ENCODE measurements at places on chromosomes 1 and 21.

DNA sequence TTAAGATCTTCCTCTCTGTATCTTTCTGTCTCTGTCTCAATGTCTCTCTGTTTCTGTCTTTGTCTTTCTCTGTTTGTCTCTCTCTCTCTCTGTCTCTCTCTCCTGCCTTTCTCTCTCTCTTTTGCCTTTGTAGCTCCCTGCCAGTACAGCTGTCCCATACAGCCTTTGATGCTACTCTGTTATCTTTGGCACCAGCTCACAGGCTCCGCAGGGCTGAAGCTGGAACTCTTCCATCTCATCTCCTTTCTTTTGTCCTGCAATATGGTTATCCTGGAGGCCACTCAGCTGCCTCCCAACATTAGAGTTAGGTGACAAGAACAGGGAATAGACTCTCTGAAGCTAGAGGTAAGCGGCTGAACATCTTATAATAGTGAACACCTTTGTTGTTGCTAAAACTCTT lies 354.3 kb upstream of the NEGR1 start:
- DNase-seq: no peak

DNA sequence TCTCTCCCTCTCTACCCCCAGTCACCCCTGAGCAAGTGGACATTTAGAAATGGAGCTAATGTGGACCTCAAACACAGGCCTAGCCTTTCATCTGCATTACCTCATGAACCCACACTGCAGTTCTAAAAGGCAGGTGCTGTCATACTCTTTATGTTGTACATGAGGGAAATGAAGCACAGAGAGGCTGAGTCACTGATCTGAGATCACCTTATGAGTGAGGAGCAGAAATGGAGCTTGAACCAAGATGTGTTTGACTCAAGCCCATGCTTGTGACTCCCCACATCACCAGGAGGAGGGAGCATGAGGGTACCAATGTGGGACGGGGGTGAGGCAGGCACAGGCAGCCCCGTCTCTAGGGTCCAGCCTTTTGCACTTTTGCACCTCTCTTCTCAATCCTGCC lies 702.8 kb downstream of the PTPRU start:
- DNase-seq: no peak

DNA sequence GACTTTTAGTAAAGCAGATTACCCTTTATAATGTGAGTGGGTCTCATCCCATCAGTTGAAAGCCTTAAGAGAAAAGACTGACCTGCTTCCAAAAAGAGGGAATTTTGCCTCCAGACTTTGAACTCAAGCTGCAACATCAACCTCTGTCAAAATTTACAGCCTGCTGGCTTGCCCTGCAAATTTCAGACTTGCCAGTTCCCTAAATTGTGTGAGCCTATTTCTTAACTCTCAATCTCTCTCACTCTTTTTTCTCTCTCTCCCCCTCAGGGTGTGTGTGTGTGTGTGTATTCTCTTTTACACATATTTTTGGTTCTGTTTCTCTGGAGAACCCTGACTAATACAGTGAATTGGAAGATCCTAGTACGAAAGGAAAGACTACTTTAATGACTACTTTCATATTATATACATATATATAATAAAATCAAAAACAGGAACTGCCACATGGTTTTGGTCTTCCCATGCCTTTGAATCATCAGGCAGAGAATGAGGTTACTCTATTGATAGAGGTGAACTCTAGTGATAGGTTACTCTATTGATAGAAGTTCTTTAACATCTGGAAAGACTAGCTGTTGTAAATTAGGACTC lies 6.4 kb downstream of the OR2C3 start:
- no peak for DNase-seq

GRCh38 chr1:6574818-6575217 lies 5.0 kb upstream of the ZBTB48 start:
- DNase-seq: no peak

DNA sequence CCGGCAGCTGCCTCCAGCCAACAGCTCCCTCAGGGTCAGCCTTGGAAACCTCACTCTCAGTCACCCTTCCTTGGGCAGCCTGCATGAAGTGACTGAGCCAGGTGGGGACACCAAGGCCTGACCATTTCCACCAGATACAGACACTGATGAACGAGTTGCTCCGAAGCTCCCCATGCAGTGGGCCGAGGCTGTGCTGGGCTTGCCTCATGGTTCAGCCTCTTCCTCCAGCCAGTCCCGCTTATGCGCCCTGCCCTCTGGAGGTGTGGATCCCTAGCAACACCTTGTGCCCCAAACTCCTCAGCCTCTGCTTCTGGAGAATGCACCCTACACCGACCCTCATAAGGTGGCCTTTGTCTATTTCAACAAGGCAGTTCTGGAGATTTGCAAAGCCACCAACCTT lies 236.0 kb downstream of the RRAGC start:
- no peak for DNase-seq

DNA sequence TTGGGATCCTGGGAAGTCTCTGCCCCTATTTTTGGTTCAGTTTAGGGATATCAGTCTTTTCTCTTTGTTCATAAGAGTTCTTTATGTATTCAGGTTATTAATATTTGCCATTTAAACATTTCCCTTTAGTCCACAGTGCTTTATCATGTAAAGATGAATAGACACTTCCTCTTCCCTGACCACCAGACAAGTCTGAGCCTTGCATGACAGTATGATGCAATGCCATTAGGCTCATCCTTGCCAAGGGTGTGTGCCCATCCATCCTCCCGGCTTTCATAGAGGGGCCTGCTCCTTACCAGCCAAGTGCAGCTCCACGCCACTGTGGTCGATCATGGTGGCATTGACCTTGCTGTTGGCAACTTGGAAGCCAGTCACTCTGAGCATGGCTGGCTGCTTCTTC lies 52.1 kb downstream of the ZSCAN20 start:
- no peak for DNase-seq

DNA sequence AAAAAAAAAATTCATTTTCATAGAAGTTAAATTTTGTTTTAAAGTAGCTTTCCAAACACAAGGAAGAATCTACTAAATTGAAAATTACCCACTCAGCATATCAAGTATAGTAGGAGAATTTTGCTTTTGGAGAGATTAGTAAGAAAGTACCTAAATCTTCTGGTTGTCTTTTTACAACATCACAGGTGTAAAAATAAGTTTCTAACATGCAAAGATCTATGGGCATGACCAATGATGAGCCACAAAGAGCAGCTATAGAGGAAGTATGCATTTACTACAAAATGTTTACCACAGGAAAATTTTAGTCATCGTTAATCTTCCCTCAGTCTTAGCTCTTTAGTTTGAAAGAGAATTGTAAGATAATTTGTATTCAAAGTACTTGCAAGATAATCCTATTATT lies 28.1 kb downstream of the ANGPTL3 start:
- no peak for DNase-seq

- DNase-seq: no peak
These were observed 6.1 kb downstream of the IPO13 start for GRCh38 chr1:43952731-43953346.

DNA sequence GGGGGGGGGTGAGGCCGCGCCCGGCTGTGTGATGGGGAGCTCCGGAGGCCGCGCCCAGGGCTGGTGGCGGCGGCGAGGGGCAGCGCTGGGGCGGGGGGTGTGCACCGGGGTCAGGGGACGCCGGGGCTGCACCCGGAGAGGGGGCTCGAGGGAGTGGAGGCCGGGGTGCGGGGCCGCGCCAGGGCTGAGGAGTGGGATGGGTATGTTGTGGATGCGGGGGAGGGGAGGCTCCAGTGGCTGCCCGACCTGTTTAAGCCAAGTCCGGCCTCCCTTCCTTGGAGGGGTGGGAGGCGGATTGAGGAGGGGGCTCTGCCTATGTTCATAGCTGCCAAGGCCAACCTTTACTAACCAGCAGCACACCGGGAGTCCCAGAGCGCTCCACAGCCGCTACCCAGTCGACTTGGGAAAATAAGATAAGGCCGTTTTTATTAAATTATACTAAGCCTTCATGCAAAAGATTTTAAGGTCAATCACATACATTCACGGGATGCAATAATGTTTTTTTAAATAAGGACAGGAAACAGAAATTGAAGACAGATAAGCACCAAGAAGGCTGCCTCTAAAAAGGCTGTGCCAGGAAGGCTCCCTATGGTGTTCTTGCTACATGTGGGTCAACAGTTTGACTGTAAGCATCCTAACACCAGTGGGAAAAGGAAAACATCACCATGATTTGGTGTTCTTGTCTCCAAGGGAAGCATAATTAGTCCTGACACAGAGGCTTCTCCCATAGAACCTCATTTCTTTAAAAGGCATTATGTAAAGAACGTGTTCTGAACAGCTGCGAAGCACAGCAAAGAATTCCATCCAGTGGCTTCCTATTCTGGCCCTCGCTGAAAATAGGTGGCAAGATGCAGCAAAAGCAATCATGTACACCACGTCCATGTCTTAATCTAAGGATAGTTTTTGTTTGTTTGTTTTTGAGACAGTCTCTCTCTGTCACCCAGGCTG lies 626 bp upstream of the HLCS start:
- no peak for DNase-seq

DNA sequence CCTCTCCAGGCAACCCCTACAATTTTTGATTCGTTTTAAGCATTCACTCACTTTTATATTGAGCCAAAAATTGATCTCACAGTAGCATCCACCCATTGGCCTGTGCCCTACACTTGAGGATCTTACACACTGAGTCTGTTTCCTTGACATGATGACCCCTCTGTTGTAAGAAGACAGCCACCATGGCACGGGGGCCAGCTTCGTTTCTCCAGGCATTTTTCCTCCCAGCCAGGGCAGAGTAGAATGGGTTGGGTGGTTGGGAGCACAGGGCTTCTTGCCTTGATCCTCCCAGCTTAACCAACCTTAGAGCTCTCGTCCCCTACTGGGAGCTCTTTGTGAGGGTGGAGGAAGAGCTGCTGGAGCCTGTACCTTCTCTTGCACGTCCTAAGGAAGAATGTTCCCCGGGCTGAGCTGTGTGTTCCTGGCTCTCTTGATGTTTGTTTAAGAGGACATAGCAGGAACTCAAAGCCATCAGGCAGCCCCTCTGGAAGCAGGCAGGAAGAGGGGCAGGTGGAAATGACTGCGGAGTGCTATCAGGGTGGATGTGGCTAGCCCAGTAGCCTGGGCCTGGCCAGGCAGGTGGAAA lies 213.2 kb upstream of the TMEM51 start:
- DNase-seq: no peak

- DNase-seq: no peak
These were observed 115.7 kb upstream of the IPO9 start for GRCh38 chr1:201713086-201713810.

GRCh38 chr21:18743531-18743930 lies 339.9 kb upstream of the TMPRSS15 start:
- no peak for DNase-seq

- no peak for DNase-seq
These were observed 3.3 kb upstream of the MTARC1 start for GRCh38 chr1:220783453-220783852.

- DNase-seq: no peak
These were observed 136.1 kb downstream of the GPATCH2 start for GRCh38 chr1:217494767-217495166.

DNA sequence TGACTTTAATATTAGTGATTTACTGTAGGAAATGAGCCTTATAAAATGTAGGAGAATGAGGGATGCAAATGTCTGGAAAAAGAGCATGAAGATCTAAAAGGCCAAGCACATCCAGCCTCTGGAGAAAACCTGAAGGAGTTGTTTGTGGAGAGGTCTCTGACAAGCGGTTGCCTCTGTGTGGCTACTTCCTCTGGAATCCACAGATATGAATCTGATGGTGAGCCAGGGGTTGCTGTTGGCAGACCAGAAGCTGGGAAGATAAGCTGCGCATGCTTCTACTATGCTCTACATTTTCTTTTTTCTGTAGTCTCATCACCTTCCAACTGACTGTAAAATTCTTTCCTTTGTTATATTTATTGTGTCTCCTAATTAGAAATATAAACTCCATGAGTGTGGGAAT lies 248.6 kb downstream of the OLFM3 start:
- DNase-seq: no peak

GRCh38 chr1:65422241-65423203 lies 2.1 kb downstream of the LEPR start:
- DNase-seq: no peak

DNA sequence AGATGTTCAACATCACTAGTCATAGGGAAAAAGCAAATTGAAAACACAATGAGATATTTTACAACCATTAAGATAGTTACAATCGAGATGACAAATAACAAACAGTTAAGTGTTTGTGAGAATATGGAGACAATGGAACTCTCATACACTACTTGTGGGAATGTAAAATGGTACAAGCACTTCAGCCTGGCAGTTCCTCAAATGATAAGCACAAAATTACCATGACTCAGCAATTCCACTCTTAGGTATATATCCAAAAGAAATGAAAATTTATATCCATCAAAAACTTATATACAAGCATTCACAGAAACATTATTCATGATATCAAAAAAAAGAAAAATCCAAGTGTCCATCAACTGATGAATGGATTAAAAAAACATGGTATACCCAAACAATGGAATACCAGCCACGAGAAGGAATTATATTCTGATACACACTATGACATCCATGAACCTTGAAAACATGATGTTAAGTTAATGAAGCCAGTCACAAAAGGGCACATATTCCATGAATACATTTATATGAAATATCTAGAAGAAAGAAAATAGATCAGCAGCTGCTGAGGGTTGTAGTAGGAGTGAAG lies 76.4 kb downstream of the EVI5 start:
- DNase-seq: no peak

DNA sequence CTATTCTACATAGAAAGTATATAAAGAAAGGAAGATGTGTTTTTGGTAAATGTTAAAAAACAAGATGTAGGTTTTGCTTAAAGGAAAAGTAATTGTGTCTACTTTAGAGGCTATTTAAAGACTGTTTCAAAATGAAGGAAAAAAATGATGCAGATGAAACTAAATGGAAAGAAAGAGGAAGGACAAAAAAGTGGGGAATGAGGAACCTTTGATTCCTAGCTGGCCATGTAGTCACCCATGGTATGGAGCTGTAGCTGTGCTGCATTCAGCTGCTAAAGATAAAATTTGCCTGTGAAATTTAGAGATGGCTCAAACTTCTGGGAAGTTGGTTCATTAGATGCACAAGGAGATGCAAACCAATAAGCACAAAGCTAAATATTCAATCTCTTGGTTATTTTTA lies 86.8 kb upstream of the SERBP1 start:
- no peak for DNase-seq

DNA sequence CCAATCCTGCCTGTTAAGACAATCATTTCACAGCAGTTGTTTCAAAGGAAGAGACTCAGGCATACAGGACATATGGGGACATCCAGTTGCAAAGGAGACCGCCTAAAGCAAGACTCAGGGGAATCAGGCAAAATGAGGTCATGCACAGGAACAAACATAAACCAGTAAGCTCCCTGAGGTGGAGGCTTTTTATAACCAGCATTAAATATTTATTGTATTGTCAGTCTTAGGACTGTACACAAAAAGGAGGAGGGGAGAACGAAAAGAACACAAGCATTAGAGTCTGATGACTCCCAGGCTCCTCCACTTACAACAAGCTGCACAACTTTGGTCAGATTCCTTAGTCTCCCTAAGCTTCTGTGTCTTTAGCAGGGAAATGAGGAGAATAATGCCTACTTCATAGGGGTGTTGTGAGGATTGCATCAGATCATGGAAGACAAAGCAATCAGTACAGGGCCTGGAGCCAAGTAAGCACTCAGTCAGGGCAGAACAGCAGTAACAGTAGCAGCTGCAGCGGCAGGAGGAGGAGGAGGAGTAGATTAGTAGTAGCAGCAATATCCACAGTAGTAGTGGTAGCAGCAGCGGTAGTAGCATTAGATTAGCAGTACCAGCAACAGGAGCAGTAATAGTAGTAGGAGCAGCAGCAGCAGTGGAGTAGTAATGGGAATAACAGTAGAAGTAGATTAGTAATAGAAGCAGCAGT lies 54.2 kb upstream of the SPATA6 start:
- no peak for DNase-seq

- no peak for DNase-seq
These were observed 47.2 kb upstream of the IFFO2 start for GRCh38 chr1:19003371-19004290.

GRCh38 chr1:162412002-162412401 lies at the start of gene SH2D1B:
SH2D1B (minus strand) TSS chr1:162412136; CDS start chr1:162412016, 120 bp downstream.
- no peak for DNase-seq

- DNase-seq: no peak
These were observed 30.2 kb upstream of the GBP5 start for GRCh38 chr1:89302697-89303332.

All from stimulated activated CD4-positive, alpha-beta T cell treated with anti-CD3 and anti-CD28 coated beads, Interleukin-1b, Interleukin-23, amount 100 ng/mL, for 1 hour (primary cell).